ENCODE measurements at places on chromosomes 5 and 9.
A peak's percentile ranks its signal among the peaks of the same experiment; 100 is the strongest.

DNA sequence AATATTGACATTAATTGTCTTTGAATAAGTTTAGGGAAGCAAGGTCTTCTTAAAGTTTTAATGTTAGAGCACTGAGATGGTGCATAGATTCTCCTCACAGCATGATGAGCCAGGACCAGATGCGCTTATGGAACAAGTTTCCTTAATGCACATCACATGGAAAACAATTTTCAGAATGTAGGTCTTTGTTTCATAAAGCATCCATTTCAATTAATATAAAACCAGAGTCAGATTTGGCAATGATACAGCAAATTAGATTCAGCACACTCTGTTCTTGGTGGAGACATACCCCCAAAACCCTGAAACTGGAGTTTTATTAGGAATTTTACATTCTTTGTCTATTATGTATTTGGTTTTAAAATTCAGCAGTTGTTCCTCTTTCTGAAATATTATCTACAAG, 402.1 kb upstream of the SEMA6A start:
- DNase-seq = no peak

GRCh38 chr9:37528652-37529471, 43.1 kb downstream of the POLR1E start:
- DNase-seq = peak; percentile 65

DNA sequence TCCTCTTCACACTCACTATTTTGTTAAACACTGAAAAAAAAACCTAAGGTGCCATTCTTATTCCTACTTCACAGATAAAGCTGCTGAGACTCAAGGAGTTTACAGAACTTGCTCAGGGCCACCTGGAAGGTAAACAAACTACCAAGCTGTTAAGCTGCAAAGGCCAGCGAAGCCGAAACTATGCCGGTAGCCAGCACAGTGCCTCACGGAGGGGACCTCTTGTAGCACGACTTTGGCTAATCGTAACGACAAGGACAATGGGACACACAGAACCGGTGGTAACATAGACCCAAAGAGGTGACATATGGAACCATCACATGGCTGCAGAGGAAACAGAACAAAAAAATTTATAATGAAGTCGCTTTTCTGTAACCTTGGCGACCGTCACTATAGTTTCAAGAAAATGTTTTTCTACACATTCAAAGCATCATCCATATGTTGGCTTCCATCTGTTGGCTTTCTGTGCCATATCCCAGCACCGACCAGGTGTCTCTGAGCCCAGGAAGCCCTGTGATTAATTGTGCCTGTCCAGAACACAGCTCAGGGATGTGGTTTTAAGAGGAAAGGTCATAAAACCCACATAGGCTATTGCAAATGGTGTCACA, 60.3 kb downstream of the S1PR3 start:
- no peak for DNase-seq

- no peak for DNase-seq
Measured at GRCh38 chr9:110029956-110030480, 177.9 kb downstream of the C9orf152 start.

DNA sequence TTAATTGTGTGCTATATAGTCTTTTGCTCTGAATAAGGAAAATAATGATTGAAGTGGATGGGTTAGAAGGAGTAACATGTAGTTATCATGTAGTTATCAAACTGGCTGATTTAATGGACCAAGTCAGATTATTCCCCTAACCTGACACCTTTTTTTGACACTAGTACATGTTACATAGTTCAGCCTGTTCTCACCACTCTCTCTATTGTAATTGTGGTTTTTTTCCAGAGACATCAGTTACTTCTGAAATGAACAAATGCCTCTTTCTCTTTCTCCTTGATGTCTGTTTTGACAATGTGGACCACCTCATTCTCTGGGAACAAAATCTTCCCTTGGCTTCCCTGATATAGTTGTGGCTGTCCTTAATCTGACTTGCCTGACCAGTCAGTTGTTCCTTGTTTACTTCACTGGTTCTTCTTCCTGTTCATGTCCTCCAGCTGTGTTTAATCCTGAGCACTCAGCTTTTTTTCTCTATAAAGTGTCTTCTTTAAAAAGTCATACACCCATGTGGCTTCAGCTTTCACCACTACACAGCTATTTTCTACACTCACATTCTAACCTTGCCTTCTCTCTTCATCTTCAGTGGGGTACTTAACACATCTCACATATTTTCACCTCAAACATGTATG, 243.4 kb downstream of the ARRDC3 start:
- no peak for DNase-seq

- DNase-seq = no peak
Measured at GRCh38 chr5:61461417-61461816, 129.4 kb downstream of the ZSWIM6 start.

DNA sequence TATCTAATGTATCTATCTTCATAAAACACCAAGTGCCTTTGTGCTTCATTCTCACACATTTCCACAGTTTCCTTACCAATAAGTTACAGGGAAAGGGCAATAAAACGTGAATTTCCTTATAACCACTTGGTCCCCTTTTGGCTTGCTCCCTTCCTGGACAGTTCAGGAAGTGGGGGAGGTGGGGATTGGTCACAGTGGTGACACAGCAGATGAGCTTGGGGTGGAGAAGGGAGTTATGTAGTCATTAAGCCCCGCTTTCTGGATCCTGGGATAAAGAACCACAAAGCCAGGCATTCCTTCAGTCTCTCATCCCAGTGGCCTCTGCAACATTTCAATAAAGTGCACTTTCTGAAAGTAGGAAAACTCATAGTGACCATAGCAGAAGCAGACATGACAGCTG, 47.1 kb upstream of the FYB1 start:
- no peak for DNase-seq

DNA sequence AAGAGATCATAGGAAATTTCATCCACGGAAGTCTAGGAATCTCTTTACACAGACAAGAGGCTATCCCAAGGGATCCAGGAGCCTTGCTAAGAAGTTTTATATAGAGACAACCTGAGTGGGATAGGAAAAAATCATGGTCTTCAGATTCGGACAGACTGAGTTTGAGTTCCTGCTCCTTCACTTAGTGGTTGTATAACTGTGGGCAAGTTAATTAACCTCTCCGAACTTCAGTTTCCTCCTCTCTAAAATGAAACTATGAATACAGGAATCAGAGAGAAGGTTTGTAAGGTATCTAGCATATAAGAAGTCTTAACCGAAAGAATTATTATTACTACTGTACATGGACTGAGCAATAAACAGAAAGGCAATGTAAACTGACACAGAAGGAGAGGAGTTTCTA, 35.1 kb downstream of the NR2F1-AS1 start:
- no peak for DNase-seq

DNA sequence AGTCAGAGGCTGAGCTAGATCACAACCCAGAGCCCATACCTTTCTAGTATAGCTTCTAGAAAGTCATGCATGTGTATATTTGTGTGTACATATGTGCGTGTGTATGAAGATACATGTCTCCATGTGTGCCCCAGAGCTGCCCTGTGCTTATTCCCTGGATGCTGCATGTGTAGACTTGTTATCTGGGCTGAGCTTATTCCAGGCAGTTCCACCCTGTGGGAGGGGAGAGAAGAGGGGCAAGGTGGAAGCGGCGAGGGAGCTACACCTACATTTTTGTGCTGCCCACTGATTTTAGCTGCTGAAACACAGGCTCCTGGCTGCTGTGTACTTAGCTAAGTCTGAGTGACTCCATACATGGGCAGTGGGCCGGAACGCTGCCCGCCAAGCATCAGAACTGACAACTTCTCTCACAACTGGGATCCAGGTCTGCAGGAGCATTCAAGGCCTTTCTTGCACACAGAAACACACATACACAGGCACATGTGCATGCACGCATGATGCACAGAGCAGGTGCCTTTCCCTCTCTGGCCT, 38.0 kb upstream of the XPA start:
- DNase-seq = no peak
